ENCODE measurements at places on chromosomes 1 and 21.

DNA sequence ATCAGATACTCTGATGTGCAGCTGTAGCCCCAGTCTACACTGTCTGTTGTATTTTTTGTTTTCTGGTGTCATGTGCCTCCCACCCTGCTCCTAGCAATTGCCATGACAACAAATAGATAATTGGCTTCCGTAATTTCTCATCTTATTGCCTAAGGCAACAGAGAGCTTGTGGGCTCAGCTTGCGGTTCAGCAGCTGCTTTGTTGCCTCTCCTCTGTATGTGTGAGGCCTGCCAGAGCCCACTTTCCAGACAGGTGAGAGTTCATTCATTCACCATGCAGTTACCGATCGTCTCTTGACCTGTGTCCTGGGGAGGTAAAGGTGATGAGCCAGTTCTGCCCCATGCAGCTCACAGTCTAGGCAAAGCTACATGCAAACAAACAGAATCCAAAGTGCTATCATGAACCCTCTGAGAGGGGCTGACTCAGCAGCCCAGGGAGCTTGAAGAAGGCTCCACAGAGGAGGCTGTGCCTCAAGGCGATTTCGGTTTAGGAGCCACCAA is 11.9 kb downstream of the LGALS8 start:
- DNase-seq, result no peak

DNA sequence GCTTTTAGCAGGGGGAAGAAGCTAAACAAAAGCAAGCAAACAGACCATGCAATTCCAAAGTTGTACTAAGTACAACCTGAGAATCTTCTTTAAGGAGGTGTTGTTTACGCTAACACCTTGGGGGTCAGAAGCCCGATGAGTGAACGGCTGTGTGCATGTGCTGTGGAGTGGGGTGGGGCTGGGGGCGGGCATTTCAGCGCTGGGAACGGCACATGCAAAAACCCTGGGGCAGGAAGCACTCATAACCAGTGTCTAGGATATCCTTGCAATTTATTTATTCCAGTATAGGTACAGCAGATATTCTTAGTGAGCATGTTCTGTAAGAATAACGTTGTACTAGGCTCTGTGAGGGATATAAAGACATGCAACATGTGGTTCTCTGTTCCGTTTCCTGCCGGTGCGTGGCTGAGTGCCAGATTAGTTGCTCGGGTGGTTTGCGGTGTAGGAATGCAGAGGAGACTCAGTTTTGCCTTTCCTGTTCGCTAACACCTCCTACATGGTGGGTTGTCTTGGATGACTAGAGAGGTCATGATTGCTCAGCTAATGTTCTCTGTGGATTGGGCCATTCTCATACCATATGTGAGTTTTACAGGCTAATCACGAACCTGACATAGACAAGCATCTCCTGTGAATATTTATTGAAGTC is 3.7 kb downstream of the FASLG start:
- DNase-seq, result peak; percentile 90

DNA sequence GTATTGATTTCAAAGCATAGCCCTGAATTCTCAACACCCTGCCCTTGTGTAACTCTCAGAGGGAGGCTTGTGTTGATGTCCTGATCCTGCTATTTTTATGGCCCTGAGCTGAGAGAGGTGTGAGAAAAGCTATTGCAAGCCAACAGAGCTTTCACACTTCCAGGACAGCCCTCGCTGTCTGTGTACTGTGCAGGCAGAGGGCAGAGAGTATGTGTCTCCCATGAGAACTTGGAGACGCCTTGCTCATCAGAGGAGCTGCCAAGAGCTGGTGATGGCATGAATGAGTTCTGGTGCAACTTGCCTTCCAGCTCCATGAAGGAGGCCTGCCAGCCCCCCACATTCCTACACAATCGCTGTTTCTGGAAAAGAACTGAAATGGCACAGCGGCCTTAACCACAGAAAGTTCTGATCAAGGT is 144.1 kb upstream of the AJAP1 start:
- DNase-seq, result no peak

GRCh38 chr1:79100385-79100784 is 93.9 kb upstream of the ADGRL4 start:
- DNase-seq, result no peak

DNA sequence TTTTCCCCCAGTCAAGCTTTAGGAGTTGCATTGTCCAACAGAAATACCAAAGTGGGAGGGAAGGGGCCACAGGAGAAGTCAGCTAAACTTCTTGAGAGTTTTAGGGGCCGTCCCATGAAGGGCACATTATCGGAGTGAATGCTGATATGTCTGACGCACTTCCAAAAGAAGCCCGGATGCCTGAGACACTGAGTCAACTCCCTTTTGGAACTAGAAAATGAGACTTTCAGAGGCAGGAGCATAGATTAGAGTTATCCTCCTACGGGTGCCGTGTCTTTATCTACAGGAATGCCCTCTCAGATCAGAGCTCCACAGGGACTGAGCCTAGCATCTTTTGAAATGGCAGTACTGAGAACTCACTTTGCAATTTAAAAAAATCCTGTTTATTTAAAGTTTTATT is 13.1 kb downstream of the ACTN2 start:
- DNase-seq, result no peak

- DNase-seq, result no peak
Measured at GRCh38 chr1:239918634-239919033, 173.0 kb upstream of the FMN2 start.

DNA sequence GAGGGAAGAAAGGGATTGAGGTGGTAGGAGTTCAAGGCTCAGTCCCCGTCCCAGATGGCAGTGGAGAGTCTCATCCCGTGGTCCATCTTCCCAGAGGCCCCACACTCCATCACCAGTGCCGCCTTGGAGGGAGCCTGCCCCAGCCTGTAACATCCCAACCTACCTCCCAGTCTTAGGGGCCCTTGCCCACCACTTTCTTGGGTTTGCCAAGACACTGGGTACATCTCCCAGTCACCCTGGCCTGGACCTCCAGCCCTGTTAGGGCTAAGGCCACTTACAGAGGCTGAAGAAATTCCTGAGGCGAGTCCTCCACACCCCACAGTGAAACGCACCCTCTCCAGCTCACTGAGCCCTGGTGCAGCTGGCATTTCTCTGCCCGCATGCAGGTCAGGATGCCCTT is 3.3 kb downstream of the TMEM200B start:
- no peak for DNase-seq

- no peak for DNase-seq
Measured at GRCh38 chr21:27741736-27742135, 774.8 kb upstream of the ADAMTS5 start.

DNA sequence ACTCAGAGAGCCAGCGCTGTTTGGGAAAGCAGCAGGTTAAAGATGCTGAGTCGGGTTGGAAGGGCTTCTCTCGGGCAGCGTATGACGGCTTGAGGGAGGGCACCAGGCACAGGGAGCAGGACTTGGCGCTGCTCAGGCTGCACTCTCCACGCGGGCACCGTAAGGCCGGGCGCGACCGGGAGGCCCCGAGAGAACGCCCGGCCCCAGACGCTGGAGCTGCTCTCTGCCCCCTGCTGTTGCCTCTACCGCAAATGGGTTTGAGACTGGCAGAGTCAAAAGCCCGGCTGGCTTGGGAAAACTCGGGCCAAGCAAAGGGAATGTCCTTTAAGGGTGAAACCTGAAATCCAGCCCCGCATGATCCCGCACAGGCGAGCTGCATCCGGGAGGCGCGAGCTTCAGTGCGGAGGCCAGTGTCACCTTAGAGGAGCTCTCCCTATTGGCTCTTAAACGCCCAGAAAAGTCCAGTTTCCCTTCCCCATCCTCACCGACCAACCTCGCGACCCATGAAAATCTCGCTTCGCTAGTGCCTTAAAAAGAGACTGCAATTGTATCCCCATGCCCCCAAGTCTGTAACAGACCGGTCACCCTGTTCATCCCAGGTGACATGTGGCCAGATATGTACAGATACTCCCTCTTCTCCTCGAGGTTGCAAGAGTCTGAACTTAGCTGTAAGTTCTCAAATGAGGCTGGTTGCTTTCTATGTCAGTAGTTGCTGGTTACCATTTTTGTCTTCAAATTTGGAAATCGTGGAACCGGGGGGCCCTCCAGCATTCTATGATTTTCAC is 1.1 kb downstream of the PRRX1 start:
- no peak for DNase-seq
